LHCN-M2 (cell line): ENCODE measurements at places on chromosomes 16 and 17.

- DNase-seq, result no peak
Observed at GRCh38 chr17:31535581-31535981, 144.1 kb downstream of the RAB11FIP4 start.

DNA sequence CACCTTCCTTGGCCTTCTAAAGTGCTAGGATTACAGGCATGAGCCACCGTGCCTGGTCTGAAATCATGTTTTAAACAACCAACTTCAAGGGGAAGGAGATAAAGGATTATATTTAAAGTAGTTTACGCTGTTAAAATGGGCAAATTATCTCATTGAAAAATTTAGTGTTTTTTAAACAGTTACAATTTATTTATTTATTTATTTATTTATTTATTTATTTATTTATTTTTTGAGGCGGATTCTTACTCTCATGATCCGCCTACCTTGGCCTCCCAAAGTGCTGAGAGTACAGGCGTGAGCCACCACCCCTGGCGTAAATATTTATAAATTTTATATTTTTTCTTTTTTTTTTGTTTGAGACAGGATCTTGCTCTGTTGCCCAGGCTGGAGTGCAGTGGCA, 22.2 kb downstream of the CDK12 start:
- no peak for DNase-seq

- no peak for DNase-seq
Observed at GRCh38 chr16:88295671-88296436, 86.9 kb upstream of the ZNF469 start.

DNA sequence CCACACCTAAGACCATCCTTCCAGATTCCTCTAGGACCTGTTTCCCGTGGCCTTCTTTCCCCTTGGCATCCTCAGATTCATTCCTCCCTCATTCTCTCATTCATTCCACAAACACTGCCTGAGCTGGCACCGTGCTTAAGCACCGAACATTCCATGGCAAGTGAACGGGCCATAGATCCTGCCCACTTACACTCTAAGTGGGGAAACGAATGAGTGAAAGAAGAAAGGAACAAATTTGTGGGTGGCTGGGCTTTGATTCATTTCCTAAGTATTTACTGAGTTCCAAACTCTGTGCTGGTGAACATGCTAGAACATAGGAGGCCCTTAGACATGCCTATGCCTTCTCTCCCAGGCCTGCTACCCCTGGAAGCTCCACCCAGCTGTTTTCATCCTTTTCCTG, 30.0 kb downstream of the SRCIN1 start:
- no peak for DNase-seq

DNA sequence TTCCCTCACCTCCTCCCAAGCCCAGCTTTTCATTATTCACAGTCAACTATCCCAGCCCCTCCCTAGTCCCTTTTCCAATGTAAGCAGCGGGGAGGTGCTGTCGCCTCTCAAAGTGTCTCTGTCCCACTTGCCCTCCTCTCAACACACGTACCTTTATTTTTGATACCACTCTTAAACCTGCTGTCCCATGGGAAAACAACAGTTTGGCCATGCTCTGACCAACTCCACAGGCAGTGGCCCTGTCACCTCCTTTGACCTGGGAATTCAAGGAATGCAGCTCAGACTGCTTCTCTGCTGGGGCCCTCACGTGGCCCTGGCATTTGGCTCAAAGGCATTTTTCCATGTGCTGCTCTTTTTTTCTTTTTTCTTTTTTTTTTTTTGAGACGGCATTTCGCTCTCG, 4.2 kb downstream of the LYRM9 start:
- no peak for DNase-seq

- peak; percentile 86 for DNase-seq
Observed at GRCh38 chr17:44794851-44795413, 35.2 kb downstream of the GJC1 start.

DNA sequence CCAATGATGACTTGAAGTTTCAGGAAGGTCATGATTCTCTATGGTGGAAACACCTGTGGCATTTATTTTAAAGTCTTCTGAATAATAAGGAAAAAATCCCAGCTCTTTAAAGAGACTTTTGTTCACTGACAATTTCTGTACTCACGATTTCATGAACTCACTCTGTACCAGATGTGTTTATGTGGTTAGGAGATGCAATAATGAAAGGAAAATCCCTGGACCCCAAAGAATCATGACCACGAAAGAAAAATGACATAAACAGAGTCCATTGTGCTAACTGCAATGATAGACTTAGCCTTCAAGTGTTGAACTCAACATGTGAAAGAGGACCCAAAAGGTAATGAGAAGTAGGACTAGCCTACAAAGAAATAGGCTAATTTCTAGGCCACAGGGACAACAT, 947.5 kb downstream of the CDH11 start:
- peak; percentile 50 for DNase-seq
